ENCODE measurements at places on chromosomes 3 and 15.

DNA sequence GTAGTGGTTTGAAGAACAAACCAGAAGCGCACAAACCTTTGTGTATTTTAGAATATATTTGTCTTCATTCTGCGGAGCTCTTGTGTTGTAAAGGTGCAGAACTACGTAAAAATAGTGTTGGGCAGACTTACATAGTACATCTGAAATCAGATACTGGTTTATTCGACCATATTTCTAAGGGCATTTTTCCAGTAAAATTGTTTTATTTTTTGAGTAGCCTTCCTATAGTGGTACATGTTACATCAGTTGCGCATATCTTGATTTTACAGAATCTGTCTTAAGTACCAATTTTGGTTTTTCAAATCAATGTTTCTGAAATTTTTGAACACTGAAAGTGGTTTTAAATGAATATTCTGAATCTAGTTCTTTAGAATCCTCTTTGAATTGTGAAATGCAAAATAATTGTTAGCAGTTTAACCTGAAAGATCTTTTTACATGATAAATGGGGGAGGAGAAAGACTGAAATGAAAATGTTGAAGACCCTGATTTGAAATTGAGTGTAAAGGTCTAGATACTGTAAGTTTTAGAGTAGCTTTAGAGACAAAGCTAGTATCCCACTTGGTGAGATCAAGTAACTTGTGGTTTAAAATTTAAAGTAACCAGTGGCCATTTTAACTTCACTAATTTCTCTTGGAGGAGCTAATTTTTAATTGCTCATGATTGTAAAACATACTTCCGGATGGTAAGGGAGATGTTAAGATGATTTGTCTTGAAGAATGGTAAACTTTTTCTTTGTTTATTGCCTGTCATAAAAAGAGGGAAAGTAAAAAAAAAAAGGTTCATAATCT, 15.5 kb upstream of the CHD2 start:
- DNase-seq: no peak

DNA sequence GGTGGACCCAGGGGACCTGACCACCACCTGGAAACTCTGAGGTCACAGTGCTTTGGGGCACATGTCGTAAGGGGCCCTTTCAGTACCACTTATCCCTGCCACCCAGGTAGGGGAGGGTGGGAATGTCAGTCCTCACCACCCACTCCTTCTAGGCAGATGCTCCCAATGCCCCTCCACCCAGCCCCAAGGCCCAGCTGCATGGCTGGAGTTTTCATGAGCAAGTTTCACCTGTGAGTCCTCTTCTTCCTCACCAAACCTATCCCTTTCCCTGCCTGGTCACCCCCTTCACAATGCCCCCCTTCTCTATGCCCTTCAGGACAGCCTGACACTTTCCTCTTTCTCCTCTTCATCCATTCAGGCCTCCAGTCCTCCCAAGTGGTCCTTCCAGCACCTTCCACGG, 9.8 kb downstream of the FAM174B start:
- no peak for DNase-seq

GRCh38 chr3:120364821-120365220, 15.7 kb upstream of the LRRC58 start:
- no peak for DNase-seq

- no peak for DNase-seq
These were observed 67.8 kb downstream of the WNT7A start for GRCh38 chr3:13812034-13812471.

DNA sequence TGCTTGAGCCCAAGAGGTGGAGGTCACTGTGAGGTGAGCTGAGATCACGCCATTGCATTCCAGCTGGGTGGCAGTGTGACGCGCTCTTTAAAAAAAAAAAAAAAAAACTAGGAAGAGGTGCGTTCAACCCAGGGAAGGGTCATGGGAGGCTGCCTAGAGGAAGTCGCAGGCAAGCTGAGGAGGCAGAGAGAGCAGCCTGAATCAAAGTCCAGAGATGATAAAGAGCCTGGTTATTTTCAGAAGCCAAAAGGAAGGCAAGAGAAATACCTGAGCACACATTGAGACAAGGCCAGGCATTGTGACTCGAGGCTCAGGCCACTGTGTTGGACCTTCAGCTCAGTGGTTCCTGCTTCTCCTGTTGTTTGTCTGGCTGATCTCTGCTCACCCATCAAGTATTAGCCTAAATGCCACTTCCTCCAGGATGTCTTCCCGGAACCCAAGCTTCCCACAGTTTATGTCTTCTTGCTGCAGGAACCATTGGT, 16.1 kb upstream of the GCNT3 start:
- DNase-seq: no peak

GRCh38 chr3:74593152-74593551, 21.3 kb downstream of the CNTN3 start:
- DNase-seq: no peak
